ENCODE measurements at places on chromosomes 4 and X.

DNA sequence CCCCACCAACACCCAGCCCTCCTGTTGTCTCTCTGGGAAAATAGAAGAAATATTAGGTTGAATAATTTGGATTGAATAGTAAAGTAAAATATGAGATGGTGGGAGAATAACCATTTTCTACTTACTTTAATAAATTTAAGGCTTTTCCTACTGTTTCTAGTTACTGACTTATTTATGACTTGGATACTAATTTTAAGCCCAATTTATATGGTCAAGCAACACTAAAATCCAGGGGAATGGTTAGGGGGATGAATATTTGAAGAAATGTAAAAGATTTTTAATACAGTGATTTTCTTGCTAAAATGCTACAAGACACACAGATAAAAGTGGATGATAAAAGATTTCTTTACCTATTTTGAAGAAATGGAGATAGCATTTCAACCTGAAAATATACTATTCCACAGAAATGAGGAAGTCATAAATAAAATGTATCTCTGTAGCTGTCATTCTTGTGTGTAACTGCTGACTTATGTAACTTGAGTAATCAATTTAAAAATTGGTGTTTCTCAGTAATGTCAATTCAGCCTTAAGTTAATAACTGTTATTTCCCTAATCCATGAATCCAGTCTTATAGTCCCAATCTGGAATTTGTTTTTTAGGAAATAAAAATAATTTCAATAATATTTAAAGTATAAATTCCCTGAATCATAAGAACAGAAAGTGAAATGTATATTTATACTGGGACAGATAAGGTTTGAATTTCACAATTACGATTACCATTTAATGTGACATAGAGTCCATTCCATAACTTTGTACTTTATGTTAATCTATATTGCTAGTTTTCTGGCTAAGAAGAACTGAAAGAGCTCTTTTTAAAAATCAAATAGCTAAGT, 24.3 kb upstream of the IL2 start:
- DNase-seq, result no peak

- no peak for DNase-seq
Observed at GRCh38 chrX:150569155-150569477, 695 bp downstream of the MTM1 start.

- DNase-seq, result no peak
Observed at GRCh38 chr4:173009129-173009823, 159.3 kb upstream of the GALNT7 start.

DNA sequence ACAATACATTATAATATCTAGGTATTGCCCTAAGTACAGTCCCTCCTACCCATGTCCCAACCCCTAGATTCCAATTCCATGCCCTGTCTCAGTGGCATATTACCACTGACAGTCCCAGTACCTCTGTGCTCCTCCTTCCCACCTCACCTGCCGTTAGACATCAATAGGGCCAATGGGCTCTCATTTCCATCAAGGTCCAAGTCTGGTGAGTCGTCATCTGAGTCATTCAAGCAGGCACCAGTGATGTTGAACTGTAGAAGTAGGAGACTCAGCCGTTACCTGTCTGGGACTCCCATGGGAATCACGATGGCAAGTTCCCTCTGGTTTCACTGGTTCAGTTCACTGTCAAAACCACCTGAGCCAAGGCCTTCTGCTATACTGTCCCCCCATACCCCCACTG, 51.7 kb downstream of the PHF8 start:
- DNase-seq, result no peak

- no peak for DNase-seq
Observed at GRCh38 chr4:5654791-5655190, 53.6 kb downstream of the EVC2 start.

DNA sequence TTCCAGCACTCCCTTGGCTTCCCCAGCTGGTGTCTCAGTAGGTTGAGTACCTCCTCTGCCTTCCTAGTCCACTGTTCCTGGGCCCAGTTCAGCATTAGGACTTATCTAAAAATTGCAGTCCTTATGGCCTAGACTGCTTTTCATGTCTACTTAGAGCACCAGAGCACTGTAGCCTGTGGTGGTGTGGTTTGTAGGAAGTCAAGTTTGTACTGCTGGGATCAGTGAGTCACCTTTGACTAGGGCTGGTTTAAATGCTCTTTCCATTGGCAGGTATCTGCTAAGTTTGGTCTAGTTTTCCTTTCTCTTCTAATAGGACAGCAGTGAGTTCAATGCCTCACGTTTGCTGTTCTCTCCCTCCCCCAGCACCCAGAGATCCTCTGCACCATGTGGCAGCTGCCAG, 233.6 kb upstream of the WDFY3 start:
- no peak for DNase-seq

All from stimulated activated CD4-positive, alpha-beta T cell treated with anti-CD3 and anti-CD28 coated beads, TNF-alpha, amount 100 ng/mL, for 24 hours (primary cell).